ENCODE measurements at places on chromosomes 5 and 9. TPM values are rescaled to one million over a fixed set of nuclear protein-coding genes. Genes with fewer than 3 reads are reported as not detected.

FAT2 gene
- 0.07 TPM for total RNA-seq

TNC gene
- 364 TPM for total RNA-seq

IFNA2 gene
- not detected for total RNA-seq

KIF3A gene
- total RNA-seq: 13.5 TPM

IRGM gene
- 0.13 TPM for total RNA-seq

PKD2L2 gene
- not detected for total RNA-seq

ELL2 gene
- total RNA-seq: 48.1 TPM

NUTM2G gene
- not detected for total RNA-seq

All from smooth muscle cell of the pulmonary artery (primary cell).